ENCODE measurements at places on chromosomes 2 and 18.

DNA sequence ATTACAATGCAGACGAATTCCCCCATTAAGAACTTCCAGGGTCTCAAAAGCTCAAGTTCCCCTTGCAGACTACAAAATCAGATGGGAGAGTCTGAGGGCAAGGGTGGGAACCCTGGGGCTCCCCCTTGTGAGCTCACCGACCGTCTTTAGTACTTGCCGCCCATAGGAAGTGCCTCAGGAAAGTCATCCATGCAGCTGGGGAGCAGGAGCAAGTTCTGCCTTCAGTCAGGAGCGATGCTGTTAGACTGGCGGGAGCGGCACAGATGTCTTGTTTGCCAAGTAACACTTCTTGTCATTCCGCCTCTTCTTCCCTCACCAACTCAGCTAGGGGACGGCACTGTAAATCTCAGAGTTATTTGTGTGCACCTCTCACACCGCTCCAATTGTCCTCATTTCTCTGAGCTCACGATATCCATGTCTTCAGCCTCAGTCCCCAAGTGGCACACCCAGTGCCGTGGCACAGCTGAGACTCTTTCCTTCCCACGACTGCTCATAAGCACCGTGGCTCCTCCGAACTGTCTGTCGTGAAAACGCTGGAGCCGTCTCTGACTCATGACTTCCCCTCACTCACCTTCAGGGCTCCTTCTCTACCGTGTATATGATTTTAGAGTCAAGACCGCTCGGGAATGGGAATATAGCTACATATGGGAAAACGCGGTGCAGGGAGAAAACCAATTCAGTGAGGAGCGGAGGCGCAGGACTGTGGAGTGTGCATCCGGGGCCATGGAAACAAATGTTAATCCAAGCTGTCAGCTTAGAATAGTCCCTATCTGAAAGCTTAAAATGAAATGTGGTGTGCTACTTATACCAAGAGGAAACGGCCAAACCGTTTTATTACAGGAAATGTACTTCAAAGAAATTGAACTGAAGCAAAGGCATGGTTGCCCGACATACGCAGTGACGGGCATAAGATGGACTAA, 34.0 kb downstream of the UXS1 start:
- peak; percentile 42 for DNase-seq

- DNase-seq: no peak
Observed at GRCh38 chr18:378079-378478, 110.2 kb upstream of the THOC1 start.

DNA sequence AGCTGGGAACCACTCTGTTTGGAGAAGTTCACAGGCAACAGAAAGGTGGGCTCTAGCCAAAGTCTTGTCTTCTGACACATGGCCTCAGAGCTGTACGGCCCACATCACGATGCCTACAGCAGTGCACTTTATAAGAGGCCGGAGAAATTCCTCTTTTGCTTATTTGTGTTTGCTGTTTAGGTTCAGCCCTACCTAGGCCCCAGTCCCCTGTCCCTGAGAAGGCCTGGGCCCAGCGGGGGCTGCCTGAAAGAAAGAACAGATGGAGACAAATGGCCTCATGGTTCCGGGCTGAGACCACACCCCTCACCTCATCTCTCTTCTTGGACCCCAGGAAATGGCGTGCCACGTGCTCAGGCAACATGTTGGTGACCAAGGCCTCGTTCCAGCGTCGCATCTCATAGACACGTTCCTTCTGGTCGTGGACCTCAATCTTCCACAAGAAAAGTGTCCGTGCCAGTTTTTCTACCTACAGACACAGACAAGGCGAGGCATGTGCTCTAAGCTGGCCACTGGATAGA, 30.9 kb downstream of the CENPO start:
- DNase-seq: no peak

- no peak for DNase-seq
Observed at GRCh38 chr2:134287323-134287722, 33.5 kb downstream of the MGAT5 start.

GRCh38 chr2:16442971-16443370, 222.7 kb downstream of the CYRIA start:
- DNase-seq: no peak

- no peak for DNase-seq
Observed at GRCh38 chr18:67133669-67134068, 382.9 kb downstream of the DSEL start.

DNA sequence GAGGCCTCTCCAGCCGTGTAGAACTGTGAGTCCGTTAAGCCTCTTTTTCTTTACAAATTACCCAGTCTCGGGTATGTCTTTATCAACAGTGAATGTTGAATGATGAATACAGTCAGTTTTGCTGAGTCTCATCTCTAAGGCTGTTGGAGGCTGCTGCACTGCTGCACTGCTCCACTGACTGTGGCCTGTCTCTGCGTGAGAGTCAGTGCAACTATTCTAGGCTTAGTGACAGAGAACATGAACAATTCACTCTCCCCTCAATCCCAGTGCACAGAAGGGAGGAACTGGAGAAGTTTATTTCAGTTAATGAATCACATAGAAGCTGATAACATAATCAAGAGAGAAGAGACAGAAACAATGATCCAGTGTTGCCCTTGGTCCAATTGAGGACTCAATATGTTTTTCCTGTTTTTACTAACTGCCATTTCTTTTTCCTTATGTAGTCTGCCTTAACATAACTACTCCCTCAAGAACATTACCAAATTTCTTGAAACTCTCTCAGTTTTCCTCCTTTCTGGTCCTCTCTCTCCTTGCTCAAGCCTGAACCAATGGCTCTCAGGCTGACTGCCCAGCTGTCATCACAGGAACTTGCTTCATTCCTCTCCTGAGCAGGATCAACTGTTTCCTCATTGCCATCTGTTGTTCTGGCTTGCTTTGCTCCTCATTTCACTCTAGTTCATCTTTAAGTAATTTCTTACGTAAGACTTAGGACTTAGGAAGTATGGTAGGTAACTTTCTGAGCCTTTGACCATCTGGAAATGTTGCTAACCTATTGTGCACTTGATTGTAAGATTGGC, 483.2 kb downstream of the METTL4 start:
- DNase-seq: no peak

GRCh38 chr2:68052717-68053422, 9.9 kb downstream of the C1D start:
- DNase-seq: no peak

- DNase-seq: no peak
Observed at GRCh38 chr2:192049362-192049761, 145.4 kb downstream of the TMEFF2 start.

- DNase-seq: no peak
Observed at GRCh38 chr2:187233811-187234210, 214.2 kb downstream of the CALCRL start.

GRCh38 chr2:197248001-197248401, 62.6 kb downstream of the ANKRD44 start:
- DNase-seq: no peak

- DNase-seq: no peak
Observed at GRCh38 chr2:225074366-225074765, 32.1 kb upstream of the DOCK10 start.

DNA sequence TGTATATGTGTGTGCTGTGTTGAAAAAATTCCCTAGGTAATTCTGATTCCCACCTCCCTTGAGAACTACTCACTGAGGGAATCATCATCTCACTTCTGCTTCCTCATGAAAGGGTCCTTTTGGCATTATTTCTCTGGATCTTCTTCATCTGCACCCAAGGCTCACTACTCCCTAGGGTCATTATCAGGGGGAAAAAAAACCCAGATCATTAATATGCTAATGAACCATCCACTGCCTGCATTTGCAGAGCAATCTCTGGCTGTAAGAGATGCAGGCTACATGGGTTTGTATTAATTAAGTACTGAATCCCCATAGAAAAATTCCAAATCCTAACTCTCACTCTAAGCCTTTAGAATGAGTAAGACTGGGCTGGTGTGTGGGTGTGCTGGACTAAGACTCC, 68.0 kb upstream of the IGFBP5 start:
- DNase-seq: no peak

DNA sequence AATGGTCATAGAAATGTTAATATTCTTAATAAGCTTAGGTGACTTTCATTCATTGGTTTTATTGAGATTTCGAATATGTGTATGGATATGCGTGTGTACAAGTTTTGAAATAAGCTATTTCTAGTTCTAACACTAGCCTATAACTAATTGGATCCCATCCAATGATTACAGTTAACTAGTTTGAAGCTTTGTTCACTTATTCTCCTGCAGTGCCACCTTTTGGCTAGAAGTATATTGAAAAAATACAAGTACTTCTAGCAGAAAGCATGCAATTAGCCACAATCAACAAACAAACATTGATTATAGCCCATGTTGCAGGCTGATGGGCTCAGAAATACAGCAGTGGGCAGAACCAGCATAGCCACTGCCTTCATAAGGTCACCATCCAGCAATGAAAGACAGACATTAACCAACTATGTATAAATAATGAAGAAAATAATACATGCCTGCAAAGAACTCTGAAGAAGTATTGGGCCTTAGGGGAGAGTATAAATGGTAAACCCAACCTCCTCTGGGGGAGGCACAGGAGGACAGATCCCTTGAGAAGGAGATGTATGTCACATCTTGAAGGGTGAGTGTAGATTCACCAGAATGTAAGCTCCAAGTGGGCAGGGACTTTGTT, 5.1 kb upstream of the PIEZO2 start:
- DNase-seq: no peak

GRCh38 chr2:202036601-202037037, 3.0 kb downstream of the FZD7 start:
- no peak for DNase-seq

- no peak for DNase-seq
Observed at GRCh38 chr2:177721087-177721486, 328.5 kb downstream of the AGPS start.

GRCh38 chr2:77567723-77568122, 45.5 kb upstream of the LRRTM4 start:
- no peak for DNase-seq

- no peak for DNase-seq
Observed at GRCh38 chr2:215407061-215407460, 28.8 kb downstream of the FN1 start.

DNA sequence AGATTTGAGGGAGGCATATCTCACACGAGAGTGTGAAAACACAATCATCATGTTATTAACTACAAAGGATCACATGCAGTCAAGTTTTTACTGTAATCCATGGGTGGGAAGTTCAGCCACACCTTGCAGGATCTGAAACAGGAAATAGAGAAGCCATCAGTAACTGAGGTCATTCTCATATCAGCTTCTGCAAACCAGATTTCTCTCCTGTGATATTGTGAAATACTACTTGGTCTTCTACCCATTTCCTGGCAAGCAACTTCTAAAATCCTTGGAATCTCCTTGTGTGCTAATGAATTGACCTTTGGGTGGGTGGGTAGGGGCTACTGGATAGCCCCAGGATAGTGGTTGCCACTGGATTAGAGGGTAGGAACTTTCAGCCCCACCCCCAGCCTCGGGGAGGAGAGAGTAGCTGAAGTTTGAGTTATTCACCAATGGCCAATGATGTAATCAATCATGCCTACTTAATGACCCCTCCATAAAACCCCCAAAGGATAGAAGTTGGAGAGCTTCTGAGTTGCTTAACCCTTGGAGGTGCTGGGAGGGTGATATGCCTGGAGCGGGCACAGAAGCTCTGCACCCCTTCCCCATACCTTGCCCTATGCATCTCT, 25.6 kb upstream of the TGIF1 start:
- no peak for DNase-seq

- no peak for DNase-seq
Observed at GRCh38 chr2:169509955-169510354, 453 bp downstream of the KLHL41 start.

DNA sequence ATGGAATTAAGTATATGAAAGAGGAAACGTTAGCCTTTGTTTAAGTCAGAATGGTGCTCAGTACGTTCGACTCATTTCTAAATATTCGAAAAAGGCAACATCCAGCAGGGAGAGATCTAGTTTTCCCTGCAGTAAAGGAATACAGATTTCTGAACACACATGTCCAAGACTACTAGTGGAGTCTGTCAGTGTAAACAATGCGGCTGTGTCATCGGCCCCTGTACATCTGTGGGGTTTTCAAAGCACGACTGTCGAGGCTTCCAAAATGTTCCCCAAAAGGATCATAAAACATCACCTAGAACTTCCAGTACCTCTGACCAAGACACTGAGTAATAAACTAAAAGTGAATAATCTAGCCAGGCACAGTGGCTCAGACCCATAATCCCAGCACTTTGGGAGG, 112.8 kb downstream of the ZNF516 start:
- no peak for DNase-seq

DNA sequence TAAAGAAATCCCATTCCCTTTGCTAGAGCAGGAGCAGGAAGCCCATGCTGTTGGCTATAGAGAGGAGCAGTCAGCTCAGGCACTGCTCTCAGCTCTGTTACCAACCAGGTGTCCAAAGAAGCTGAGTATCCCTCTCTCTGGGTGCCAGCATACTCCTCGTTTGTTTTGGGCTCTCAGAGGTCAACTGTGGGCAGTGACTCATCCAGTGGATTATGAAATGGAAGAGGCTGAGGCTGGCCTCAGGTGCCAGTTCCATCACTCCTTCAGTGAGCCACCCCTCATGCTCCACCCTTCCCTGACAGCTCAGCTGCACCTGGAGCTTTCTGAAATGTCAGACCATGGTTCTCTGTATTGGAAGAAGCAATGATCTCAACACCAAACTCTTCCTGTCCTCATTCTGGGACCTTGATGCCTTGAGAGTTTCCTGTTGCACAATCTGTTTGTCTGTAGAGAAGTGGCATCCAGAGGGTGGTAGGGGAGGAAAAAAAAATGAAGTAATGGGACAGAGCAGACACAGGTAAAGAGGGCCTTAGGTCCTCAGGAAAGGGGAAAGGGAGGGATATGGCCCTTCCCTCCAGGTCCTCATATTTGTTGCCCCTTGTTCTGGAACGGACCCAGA, 31.2 kb upstream of the EN1 start:
- no peak for DNase-seq

GRCh38 chr18:36436387-36436786, 138.9 kb downstream of the FHOD3 start:
- DNase-seq: no peak

DNA sequence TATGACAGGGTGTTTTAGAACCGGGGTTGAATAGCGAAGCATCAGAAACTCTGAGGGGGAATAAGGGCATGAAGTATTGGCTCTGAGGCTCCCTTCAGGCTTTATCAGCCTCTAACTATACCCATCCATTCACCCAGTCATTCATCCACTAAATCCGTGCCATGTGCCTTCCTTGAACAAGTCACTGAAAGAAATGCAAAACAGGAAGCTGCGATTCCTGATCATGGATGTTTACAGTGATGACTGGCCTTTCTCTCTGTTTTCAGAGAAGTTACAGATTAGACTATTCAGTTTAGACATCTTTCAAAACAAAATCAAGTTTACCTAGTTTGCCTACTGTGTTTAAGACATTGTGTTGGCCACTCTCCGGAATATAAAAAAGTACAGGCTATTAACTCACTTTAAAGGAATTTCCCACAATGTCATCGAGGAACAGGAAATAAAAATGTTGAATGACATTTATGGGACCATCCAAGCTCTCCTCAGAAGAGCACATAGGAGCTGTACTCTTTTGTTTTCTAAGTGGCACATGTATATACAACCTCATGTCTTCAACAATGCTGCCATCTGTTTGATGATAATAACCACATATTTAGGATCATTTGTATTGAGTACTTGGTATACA, 43.8 kb upstream of the SLC14A1 start:
- no peak for DNase-seq

- no peak for DNase-seq
Observed at GRCh38 chr2:160463245-160463644, 30.4 kb downstream of the RBMS1 start.
